ENCODE measurements at places on chromosomes 3 and 15.

DNA sequence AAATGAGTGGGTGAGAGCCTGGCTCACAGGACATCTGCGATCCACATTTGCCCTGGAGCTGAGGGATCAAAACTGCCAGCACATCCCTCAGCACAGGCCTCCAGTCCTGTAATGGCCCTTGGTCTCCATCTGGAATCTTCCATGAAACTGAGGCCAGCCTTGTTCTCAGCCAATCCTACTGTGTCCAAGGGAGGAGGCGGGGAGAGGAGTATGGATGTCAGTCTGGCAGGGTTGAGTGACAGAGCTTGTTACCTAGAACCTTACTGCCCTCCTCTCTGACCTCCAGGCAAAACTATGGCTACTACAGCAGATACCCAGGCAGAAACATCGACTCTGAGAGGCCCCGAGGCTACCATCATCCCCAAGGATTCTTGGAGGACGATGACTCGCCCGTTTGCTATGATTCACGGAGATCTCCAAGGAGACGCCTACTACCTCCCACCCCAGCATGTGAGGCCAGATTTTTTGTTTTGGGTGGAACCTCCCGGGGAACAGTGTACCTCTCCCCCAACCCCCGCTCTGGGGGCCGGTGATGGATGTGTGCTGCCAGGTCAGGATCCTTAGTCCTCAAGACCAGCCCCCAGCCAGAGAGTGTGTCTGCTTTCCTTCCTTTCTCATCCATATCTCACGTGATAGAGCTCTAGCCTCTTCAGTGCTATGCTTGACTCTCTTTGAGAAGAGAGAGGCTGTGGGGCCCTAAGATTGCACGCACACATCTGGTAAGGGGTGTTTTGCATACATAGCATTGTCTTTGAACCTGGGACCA lies 41.3 kb downstream of the CHDH start:
- DNase-seq: no peak

DNA sequence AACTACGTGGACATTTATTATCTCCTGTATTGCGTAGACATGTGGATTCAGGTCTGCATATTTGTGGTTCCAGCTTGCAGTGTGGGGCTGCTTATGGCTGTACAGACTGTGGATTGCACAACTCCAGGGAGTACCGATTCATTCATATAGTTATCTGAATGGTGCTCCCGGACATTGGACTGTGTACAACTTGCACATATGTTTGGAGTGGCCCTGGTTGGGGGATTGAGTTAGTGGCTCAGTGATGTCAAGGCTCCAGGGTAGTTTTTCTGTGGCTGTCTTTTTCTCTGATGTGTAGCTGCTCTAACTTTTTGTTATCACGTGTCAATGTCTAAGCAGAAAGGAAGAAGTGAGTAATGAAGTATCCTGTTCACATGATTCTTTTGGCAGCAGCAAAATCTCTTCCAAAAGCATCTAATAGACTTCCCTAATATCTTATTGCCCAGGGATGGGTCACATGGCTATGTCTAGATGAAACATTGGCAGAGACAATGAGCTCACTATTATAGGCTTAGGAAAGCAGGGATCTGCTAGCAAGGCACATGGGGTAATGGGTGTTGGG lies 15.8 kb downstream of the ST3GAL6 start:
- DNase-seq: no peak

GRCh38 chr3:85631070-85631469 lies 672.3 kb downstream of the CADM2 start:
- no peak for DNase-seq

- DNase-seq: no peak
These were observed 30.2 kb downstream of the IFT80 start for GRCh38 chr3:160368804-160369203.

DNA sequence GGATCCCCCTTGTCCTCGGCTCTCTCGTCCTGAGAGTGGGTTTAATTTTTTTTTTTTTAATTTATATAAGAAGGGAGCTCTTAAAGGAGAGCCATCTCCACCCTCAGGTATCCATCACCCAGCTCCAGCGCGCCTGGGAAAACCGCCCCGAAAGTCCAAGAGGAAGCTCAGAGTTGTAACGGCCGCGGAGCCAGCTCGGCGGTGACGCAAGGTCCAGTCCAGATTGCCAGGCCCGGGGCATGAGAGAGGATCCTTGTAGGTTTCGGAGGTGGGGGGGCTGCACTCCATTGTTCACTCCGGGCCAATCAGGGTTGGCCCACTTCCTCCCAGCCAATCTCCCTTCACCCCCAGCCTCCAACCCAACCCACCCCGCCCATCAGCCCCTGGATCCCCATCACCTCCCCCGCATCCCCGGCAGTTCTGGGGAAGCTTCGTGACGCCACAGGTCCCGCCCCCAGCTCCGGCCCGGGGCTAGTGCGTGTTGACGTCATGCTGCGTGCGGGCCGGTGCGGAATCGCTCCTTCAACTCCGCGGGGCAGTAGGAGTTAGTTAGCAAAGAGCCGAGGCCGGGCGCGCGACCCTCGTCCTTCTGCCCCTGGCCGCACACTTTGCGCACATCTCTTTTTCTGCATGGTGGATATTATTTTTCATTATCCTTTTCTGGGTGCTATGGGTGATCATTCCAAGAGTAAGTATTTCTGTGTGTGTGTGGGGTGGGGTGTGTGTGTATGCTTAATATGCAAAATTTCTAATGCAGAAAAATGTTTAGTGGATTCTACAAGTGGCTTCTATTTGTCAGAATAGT lies at the start of gene ISL2:
Gene ISL2, plus strand, starts transcription at position 520 of the 805 bp plus-strand sequence. Its CDS starts 111 bp downstream, at position 631.
- DNase-seq: no peak

- no peak for DNase-seq
These were observed 202.6 kb downstream of the XXYLT1 start for GRCh38 chr3:195068084-195069080.
